Cortex of kidney (tissue), 1 donor: ENCODE measurements at places on chromosomes 4 and X.

DNA sequence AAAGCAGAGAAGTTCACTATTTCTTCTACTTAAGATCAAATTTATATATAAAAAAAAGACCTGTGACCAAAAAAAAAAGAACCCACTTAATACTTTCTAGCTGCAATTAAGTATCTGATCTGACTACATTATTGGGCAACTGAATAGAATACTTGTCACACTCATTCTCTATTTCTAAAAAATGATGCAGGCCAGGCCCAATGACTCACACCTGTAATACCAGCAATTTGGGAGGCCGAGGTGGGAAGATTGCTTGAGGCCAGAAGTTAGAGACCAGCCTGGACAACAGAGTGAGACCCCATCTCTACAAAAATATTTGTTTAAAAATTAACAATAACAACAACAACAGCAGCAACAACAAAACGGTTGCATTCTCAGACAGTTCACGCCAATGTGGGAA, 108.8 kb upstream of the BMP2K start:
- DNase-seq, result no peak

DNA sequence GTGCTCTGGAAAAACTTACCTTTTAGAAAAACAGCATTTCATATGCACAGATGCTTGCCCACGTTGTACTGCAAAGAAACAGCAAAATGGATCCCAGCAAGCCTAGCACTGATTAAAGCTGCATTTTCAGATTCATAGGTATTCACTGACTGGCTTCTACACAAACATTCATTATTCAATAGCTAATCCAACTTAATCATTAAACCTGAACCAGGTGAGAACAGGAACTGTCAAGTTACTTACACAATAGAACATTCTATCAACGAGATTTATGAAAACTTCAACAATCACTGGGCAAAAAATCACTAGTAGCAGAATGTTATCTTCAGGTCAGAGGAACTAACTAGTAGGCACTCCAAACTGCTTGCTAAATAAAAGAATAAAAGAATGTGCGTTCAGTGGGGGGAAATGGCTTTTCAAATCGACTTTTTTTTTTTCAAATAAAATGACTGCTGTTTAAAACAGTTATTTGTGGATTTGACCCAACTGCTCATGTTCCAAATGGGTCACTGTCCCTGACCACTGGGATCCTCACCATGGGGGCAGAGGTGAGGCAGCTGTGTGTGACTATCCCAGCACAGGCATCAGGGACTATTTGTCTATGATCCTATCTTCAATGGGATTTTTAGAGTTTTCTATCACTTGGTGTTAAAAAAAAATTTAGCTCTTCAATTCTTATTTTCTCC, 42.3 kb downstream of the STX18 start:
- DNase-seq, result no peak

DNA sequence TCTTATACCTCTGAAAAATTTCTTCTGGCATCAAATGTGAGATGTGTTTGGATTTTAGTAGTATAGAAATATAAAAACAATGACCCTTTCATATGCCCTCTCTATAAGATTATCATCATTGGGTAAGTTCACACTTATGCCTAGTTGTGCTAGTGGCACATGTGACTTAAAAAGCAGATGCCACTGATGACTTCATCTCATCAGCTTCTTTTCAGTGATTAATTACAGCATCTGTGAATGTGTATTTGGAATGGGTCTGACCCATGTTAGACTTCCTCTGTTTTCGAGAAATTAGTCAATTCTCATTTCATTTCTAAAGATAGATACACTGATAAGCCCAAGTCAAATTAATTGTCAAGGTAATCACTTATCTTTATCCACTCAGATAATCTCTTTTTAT, 698.7 kb downstream of the GABRG1 start:
- DNase-seq, result no peak

DNA sequence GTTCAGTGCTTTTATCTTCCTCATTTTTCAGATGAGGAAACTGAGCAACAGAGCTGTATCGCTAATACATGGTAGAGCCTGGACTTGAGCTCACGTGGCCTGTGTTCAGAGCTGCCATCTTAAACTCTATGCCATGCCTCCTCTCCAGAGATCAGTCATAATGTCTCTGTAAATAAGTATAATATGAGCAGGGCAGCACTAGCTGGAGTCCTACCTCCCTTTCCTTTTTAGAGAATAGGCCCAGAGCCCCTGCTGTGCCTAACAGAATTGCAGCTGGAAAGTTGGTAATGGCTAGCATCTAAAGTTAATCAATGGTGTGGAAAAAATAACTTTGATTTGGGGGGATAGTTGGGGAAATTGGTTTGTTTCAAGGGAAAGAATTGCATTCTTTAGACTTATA, 20.4 kb downstream of the CASP6 start:
- no peak for DNase-seq

DNA sequence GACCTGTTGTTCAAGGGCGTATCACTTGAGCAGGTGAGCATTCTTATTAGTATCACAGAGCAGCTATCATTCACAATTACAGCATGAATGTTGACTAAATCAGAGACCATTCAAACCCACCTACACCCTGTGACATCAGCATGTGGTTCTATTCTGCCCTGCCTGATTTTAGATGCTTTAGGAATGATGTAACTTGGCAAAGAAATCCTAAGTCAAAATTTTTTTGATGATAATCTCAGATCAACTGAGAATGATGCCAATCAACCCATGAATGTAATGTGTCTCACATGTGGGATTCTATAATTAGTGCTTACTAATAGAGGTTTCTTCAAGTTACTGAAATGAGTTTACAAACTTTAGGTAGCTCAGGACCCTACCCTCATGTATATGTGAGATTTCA, 13.4 kb upstream of the CHIC2 start:
- DNase-seq, result no peak

- DNase-seq, result no peak
Measured at GRCh38 chrX:47518144-47518543, 35.1 kb upstream of the ZNF41 start.
